Thymus (tissue), 14 donors: ENCODE measurements at places on chromosomes 4 and X. TPM values are rescaled to one million over a fixed set of nuclear protein-coding genes. Genes with fewer than 3 reads are reported as not detected.

GRCh38 chr4:121428721-121429120, 47.9 kb upstream of the QRFPR start:
- H3K27me3 ChIP-seq, result no peaks in the 10 kb centered on the region
- H3K27ac ChIP-seq, result no peak overlapping the region
- DNase-seq, result no peak
- no peak overlapping the region for H3K4me3 ChIP-seq
- H3K36me3 ChIP-seq, result no peaks in the 10 kb centered on the region

DNA sequence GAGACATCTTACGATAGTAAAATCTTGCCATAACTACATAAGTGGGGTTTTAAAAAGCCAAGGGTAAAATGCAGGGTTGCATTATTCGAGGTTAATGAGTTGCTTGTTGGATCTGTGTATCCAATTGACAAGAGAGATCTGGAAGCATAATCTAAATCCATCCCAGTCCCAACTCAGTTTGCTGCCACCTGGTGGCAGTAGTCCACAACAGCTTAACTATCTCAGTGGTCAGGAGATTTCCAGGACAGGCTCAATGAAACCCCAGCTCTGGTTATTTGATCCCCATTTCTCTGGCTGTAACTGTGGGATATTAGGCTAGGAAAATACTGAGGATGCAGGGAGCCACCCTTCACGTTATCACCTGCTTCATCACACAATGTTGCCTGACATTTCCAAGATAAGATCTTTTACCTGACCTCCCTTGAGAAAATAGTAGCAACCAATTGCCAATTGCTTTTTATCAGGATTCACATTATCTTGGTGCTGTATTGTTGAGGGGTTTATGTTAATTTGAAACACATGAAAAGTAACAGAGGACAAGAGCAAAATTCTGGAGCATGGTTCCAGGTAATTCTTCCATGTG, 88.2 kb upstream of the TNIP3 start:
- H3K4me1 ChIP-seq, result no peaks in the 10 kb centered on the region
- DNase-seq, result peak; percentile 26
- no peaks in the 10 kb centered on the region for H3K27me3 ChIP-seq
- no peak overlapping the region for H3K4me3 ChIP-seq

DNA sequence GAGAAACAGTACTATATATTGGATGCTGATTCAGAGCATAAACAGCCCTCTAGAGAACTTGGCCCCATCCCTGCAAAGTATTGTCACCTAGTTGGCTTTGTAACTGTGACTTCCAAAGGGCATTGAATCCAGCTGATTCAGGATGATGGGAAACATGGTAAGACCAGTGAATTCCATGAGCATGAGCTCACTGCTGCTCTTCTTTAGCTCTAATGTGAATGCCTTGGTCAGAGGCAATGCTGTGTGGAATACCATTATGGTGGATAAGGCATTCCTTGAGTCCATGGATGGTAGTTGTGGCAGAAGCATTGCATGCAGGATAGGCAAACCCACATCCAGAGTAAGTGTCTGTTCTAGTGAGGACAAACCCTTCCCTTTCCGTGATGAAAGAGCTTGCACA, 365.6 kb upstream of the EDA2R start:
- no peak for DNase-seq
- H3K4me3 ChIP-seq, result no peak overlapping the region
- no peak overlapping the region for H3K27ac ChIP-seq
- H3K4me1 ChIP-seq, result no peaks in the 10 kb centered on the region
- no peaks in the 10 kb centered on the region for H3K36me3 ChIP-seq
- no peaks in the 10 kb centered on the region for H3K27me3 ChIP-seq

The PDK3 gene
- 12.5 TPM for total RNA-seq

The NSG1 gene
- 2.6 TPM for total RNA-seq
